ENCODE measurements at places on chromosomes 4 and X.
A peak's percentile ranks its signal among the peaks of the same experiment; 100 is the strongest.

DNA sequence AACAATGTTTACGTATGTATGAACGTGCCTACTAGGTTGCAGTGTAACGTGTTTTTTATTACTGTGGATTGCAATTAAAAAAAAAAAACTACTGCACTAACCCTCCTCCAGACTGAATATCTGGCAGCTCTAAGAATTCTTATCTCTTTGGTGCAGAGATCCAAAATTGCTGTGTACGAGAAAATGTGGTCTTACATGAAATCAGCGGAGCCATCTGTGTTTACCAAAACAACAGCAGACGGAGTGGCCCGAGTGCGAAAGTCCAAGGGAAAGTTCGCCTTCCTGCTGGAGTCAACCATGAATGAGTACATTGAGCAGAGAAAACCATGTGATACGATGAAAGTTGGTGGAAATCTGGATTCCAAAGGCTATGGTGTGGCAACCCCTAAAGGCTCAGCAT is 268.1 kb downstream of the THOC2 start:
- DNase-seq: no peak

DNA sequence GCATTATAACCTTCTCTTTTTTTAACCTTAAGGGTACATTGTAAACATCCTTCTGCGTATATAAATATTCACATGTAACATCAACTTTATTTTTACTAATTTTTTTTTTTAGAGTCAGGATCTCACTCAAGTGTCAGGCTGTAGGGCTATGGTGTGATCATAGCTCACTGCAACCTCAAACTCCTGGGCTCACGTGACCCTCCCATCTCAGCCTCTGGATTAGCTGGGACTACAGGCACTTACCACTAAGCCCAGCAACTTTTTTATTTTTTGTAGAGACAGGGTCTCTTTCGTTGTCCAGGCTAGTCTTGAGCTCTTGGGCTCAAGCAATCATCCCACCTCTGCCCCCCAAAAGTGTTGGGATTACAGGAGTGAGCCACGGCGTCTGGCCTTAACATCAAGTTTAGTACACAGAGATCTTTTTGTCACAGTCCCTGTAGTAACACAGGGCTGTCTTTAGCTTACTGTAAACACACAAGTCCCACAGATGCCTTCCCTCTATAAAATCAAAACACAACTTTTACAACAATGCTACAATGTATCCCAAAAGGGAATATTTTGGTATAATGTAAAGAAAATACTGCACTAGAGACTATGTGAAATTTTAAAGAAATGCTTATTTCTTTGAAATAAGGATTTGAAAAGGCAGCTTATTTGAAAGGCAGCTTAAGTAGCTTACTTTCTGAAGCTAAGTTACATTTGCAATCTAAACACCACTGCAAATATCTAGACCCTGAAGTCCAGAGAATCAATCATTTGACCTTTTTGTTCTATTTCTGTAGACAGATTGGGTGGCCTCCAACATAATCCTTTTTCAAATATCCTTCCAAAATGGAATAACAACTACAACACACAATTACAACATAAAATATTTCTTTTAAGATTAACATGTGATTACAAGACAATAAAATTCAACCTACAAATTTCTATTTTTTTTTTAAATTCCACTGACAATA is 116.0 kb downstream of the APBB2 start:
- DNase-seq: no peak

GRCh38 chrX:18558799-18559198 is 113.1 kb downstream of the RS1 start:
- no peak for DNase-seq

- DNase-seq: no peak
Measured at GRCh38 chrX:4754878-4755604, 1041.6 kb upstream of the PRKX start.

DNA sequence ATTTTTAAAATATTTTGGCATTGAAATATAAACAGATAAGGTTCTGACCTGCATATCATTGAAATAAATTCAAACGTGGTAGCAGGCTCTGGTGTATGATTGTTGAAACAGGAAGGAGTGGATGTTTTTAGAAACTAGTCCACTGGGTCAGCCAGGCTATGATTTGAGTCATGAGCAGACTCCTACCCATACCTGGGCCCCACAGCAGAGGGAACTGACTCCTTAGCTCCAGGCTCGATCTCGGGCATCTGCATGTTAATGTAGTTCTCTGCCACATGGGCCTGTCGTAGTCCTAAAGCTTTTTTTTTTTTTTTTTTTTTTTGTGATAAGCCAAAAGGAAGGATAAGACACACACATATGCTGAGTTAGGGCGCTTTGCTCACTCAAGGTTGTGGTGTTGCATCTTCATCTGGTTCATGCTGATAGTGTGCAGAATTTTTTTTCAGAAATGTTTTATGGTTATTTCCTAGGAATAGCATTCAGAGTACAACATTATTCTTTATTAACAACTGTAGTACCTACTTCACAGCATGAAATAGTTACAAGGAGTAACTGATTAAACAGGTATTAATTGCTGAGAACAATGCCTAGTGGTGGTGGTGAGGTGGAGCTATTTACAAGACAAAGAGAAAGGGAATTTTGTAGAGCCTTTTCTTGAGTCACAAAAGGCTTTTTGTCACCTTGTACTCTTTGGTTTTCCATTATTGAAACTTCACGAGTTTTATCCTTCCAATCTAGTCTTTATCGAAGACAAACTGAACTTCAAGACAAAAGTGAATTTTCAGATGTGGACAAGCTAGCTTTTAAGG is 27.3 kb downstream of the OFD1 start:
- DNase-seq: no peak

- DNase-seq: peak; percentile 39
Measured at GRCh38 chr4:77433418-77433733, 172.2 kb upstream of the CXCL13 start.

Measured in CD4-positive, alpha-beta T cell treated with Interleukin-15 for 4 hours (primary cell).